ENCODE measurements at places on chromosomes 2 and 18. TPM values are rescaled to one million over a fixed set of nuclear protein-coding genes. Genes with fewer than 3 reads are reported as not detected.

The MARCHF4 gene
- 11.3 TPM for polyA plus RNA-seq

The PROC gene
- polyA plus RNA-seq: 0.06 TPM

The SLC23A3 gene
- polyA plus RNA-seq: 3.2 TPM

The LIMS4 gene
- 18.3 TPM for polyA plus RNA-seq

The PDCD1 gene
- not detected for polyA plus RNA-seq

The SAG gene
- not detected for polyA plus RNA-seq

The FEV gene
- not detected for polyA plus RNA-seq

The ANKAR gene
- 1.3 TPM for polyA plus RNA-seq

The SERPINB4 gene
- polyA plus RNA-seq: not detected

The GCG gene
- polyA plus RNA-seq: not detected

The COLEC12 gene
- polyA plus RNA-seq: 7.6 TPM

The INPP1 gene
- 10.6 TPM for polyA plus RNA-seq

The ASB18 gene
- not detected for polyA plus RNA-seq

The TLX2 gene
- polyA plus RNA-seq: not detected

The CNGA3 gene
- polyA plus RNA-seq: not detected

The PIK3C3 gene
- 19.5 TPM for polyA plus RNA-seq

The GATA6 gene
- 3.9 TPM for polyA plus RNA-seq

The STAT4 gene
- 0.97 TPM for polyA plus RNA-seq

The UCN gene
- 1.2 TPM for polyA plus RNA-seq

The MAP3K19 gene
- not detected for polyA plus RNA-seq

The TRABD2A gene
- 1.0 TPM for polyA plus RNA-seq

The IMMT gene
- polyA plus RNA-seq: 30.1 TPM

The HAAO gene
- polyA plus RNA-seq: 1.1 TPM

The AGXT gene
- not detected for polyA plus RNA-seq

The RAB17 gene
- 0.41 TPM for polyA plus RNA-seq

The CD8B2 gene
- polyA plus RNA-seq: not detected

The CDK15 gene
- not detected for polyA plus RNA-seq

The SERPINB11 gene
- polyA plus RNA-seq: not detected

The DYNAP gene
- polyA plus RNA-seq: not detected

The CTAGE1 gene
- not detected for polyA plus RNA-seq

The MTIF2 gene
- polyA plus RNA-seq: 9.3 TPM

The STARD6 gene
- polyA plus RNA-seq: not detected

Measured in endothelial cell of umbilical vein (primary cell).